ENCODE measurements at places on chromosomes 13 and 19.

GRCh38 chr19:14977128-14977527, 2.5 kb downstream of the SLC1A6 start:
- no peak for DNase-seq

GRCh38 chr13:71785361-71785760, 81.6 kb downstream of the DACH1 start:
- DNase-seq = no peak

GRCh38 chr13:102589301-102589822, 7.4 kb upstream of the TPP2 start:
- DNase-seq = no peak

- no peak for DNase-seq
Observed at GRCh38 chr13:83935566-83935965, 53.3 kb upstream of the SLITRK1 start.

- no peak for DNase-seq
Observed at GRCh38 chr13:111650626-111651025, 330.2 kb downstream of the TEX29 start.

DNA sequence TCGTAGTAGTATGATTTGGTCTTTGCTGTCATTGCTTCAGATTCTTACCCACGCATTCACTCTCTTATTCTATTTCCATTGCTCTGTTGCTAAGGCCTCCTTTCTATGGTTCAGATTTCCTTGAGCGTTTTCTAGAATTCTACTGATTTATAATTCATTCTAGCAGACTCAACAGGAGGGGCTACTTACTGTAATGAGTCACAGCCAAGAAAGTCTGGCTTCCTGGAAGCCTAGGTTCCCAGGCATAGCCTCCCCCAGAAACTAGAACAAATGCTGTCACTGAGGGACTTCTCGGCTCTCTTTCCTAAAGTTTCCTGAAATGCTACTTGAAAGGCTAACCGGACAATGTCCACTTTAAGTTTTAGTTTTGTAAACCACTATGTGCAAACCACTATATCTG, 47.7 kb upstream of the SPATA13 start:
- no peak for DNase-seq
